ENCODE measurements at places on chromosomes 4 and X.

- DNase-seq: no peak
Observed at GRCh38 chr4:10672379-10672778, 12.2 kb downstream of the CLNK start.

DNA sequence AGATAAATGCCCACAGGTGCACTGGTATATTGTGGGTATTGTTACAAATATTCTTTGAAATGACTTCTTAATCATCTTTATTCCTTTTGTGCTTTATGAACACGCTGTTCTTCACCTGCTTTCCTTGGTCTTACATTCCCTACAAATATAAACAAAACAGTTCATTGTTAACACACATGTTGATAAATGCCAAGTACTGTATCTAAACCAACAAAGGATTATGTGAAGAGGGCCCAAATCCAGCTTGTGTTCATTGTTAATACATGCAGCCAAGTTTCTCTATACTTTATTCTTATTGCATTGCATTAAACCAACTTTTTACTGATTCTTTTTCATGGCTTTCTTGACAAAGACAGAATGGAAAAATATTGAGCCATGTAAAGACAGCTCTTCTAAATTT is 42.8 kb downstream of the AREG start:
- no peak for DNase-seq

DNA sequence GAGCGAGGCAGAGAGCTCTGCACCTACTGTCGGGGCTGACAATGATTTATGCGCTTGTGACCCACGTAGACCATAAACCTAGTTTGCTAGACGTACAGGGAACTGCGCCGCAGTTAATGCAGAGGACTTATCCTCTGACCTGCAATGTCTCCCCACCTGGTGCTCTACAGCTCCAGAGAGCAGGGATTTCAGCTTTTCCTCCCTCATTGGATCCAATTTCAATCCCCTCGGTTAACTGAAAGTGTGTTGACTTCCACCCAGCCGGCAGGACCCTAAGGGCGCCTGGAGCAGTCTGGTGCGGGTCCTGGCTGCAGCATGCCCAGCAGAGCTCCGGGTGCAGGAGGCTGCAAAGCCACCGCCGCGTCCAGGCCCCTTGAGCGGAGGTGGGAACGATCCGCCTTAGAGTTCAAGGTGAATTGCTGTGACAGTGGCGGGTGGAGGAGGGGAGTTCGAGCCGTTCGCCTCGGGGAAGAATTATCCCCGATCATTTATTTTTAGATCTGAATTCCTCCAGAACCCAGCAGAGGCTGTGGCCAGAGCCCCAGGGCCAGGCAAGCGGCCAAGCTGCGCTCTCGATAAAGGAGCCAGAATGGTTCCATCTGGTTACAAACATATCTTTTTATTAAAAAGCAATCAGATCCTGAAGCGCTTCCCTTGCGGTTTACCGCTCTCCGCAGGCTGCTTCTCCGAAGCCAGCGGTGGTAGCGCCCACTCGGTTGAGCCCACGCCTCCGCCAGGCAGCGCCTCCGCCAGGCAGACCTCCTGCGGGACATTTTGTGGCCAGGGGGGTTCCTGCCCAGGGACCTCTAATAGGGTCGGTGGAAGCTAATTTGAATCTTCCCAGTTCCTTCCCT is 66.0 kb downstream of the FBXO8 start:
- no peak for DNase-seq

DNA sequence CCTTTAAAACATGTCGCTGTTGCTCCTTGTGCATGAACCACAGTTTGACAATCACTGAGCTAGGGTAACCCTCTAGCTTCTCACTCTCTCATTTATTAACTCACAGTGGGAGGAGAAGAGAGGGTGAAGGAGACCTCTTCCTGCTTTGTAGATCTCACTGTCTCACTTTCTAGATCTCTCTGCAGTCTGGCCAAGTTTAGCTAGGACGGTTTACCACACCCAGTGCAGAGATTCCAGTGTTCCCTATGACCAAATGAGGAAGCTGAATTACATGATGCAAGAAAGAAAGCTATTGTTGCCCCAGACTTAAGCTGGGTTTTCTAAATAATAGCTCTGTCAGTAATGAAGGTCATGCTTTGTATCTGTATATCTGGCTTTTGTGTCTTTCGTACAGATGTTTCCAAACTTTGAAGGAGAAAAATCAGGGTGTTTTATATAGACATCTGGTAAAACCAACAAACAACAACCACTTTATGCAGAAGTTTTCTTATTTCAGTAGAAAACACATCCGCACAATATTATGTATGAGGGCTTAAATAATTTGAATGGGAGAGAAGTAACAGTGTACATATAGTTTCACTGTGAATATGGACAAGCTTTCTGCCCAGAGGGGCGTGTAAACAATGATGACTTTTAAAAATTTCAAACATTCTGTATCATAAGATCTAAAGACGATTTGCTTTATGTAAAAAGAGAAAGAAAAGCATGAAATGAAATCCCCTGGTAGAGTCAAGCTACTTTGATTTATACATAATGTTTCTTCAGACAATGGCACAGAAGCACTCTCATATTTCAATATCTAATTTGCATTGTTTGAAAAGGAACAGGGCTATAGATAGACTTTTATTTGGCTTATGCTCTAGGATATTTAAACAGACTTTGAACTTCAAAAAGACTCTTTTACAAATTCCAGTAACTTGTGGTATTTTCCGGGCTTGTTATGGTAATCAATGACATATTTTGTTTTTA is 582.3 kb downstream of the FSTL5 start:
- no peak for DNase-seq

- no peak for DNase-seq
Observed at GRCh38 chrX:85851418-85851817, 195.9 kb downstream of the CHM start.

GRCh38 chr4:121183361-121183760 is 19.2 kb upstream of the TNIP3 start:
- DNase-seq: no peak

GRCh38 chr4:123417813-123418212 is 21.2 kb downstream of the SPRY1 start:
- no peak for DNase-seq

DNA sequence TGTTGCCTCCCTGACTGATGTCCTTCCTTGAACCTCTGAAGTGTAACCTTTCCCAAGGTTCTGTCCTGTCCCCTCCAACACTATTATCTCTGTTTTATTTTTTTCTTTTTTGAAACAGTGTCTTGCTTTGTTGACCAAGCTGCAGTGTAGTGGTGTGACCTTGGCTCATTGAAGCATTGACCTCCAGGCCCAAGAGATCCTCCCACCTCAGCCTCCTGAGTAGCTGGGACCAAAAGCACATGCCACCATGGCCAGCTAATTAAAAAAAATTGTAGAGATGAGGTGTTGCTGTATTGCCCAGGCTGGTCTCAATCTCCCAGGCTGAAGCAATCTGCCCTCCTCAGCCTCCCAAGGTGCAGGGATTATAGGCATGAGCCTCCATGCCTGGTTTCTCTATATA is 59.0 kb downstream of the EDA start:
- DNase-seq: no peak

DNA sequence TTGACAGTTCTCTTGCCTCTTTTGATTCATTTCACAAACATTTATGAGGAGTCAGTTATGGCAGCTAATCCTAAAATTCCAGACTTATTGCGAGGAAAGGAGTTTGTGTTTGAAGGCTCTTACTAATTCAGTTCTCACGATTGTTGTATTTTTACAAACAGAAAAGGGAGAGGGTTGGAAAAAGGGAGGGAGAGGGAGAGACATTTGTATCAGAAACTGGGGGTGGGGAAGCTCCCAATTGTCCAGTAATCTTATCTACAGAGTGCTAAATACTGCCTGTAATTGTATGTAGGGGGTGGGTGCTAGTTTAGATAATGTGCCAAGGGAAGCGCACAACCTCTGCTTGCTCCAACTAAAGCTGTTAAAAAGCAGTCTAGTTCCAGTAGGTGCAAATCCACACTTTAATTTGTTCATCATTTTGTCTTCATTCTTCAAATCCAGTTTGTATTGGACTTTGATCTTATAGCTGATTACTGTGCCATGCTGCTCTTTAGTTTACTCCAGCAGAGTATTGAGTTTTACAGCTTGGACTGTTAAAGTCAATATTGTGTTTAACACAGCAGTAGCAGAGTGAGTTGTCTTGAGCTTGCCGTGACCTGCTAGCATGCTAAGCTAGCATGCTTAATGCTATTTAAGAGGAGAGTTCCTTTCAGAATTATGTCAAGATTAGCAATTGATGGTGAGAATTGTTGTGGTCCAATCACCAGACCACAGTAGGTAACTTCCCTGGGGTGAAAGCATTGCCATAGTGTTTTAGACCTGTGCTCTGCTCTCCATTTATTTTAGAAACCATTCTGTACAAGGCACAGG is 13.9 kb downstream of the FNIP2 start:
- DNase-seq: no peak

DNA sequence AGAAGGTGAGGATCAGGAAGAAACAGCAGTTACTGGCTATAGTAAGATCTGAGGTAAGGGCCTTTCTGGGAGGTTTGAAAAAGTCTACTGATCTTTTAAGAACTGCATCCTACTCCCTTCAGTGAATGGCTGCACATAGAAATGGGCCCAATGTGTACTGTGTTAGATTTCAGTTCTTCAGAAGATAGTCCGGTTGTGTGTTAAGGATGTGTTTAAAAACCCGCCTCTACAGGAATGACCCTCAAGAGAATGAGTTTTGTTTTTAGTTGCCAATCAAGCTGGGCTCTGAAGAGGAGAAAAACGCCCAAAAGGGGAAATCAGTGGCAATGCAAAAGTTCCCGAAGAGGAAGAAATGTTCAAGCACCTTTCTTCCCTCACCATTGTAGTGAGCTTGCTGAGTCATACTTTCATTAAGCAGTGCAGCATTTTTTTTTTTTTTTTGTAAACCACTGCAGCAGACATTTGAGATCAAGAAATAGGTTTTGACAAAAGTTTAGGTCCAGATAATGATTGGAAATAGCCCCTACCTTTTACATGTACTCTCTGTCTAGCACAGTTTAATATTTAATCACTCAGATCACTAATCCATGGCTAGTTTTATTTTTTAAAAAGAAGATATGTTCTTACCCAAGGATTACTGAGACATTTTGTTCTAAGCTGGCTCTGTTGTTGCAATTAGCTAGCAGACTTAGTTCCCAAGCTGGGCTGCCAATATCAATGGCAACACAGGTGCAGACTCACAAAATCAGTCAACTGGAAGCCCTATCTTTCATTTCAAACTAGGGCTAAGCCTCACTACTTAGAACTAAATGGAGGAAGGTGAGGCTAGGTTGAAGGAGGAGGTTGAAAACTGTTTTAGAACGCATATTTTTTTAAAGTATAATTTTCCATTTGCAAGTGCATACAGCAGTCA is 7.0 kb upstream of the TRPC5OS start:
- DNase-seq: no peak

DNA sequence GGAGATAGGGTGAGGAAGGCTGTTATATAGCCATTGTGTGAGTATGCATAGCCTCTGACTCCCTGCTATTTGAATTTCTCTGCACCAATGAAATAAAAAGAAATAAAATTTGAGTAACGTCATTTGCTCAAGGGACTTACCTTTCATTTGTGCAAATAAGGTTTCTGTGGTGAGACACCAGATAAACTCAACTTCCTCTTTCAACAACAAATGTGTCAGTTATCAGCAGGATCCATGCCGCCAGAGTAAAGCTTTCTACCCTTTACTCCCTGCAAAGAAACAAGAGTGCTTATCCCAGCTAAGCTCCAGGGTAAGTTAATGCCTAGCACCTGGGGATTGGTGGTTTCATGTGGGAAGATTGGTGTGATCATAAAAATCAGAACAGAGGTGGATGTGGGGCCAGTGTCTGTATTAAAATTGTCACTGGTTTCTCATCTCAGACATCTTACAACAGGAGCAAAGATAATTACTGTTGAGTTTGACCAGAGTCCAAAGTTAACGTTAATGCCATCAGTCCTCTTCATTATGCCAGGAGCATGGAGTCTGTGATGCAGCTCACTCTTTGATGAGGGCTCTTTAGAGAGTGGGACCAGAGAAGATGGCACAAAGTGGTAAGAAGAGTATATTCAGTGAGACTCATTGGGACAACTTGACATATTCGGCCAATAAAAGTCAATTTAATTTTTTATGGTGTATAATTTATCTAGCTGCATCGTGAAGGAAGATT is at the start of gene P2RY10:
Gene P2RY10 (plus strand): TSS at position 206 of the 727 bp plus-strand sequence. CDS start 15,130 bp downstream, outside the sequence.
- DNase-seq: no peak

DNA sequence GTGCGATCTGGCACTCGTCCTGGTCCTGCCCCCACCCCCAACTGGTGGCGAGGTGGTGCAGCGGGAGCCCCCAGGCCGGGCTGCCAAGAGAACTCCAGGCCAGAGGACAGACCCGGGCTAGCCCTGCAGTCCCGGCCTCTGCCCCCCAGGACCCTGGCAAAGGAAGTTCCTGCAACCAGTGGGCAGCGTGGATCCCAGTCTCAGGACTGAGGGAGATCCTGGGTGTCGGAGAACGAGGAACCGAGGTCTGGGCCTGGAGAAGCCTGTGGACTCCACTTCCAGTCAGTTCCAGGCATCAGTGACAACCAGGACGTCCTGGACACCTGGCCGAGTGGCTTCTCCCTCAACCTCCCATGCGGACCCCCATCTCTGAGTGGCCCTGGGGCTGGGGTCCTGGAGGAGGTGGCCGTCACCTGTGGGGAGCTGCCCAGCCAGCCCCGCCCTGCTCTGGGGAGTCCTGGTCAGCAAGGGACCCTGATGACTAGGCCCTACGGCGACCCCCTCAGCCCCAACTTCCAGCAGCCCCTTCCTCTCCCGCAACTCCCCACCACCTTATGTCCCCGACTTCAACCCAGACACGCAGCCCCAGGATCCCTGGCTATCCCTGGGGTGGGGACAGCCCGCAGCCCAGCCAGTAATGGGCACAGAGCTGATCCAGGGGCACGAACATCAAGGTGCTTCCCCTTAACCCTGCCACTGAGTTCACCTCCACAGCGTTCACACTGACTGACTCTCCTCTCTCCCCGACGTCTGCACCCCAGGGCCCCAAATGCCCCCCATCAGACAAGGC is 53.7 kb upstream of the NKX1-1 start:
- no peak for DNase-seq

- no peak for DNase-seq
Observed at GRCh38 chr4:78155616-78156105, 98.5 kb downstream of the FRAS1 start.

- no peak for DNase-seq
Observed at GRCh38 chr4:185693548-185694215, 118.3 kb downstream of the SORBS2 start.

- no peak for DNase-seq
Observed at GRCh38 chr4:40254608-40255392, 58.0 kb downstream of the RHOH start.

Data from esophagus squamous epithelium (tissue), 5 donors.